Activated CD8-positive, alpha-beta memory T cell treated with anti-CD3 and anti-CD28 coated beads, Interleukin-2, amount 50 U/mL, for 48 hours (primary cell): ENCODE measurements at places on chromosomes 3 and 15.

GRCh38 chr3:196660381-196661166, 21.1 kb downstream of the NRROS start:
- DNase-seq, result no peak

DNA sequence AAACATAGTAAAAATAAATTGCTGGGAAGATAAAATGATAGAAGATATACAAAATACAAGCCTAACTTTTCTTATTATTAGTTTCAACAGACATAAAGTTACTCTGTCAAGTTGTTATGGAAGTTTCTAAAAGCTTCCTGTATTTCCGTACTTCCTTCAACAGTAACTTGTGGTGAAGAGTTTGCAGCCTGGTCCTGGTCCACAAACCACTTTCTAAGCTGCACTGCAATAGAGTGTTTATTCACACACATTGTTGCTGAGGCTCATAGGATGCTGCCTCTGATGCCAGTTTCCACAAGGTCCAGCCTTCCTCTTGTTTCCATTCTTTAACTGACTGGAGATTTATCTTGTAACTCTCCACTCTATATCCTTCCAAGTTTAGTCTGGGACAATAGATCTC, 39.4 kb upstream of the KY start:
- no peak for DNase-seq

DNA sequence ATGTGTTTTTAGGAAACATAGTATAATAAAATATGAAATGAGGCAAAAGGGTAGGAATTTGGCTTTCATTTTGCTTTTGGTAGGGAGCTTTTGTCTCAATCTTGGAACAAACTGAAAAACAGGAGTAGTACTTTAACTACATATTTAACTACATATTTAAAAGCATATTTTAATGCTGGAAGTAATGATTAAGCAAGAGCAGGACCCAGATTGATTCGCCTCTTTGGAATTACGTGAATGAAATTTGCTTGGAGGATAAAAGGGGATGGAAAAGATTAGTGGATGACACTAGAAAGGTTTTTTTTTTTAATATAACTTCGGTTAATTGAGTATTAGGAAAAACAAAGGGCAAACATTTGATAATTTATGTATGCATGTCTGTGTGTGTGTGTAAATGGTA, 11.2 kb upstream of the TMEM212 start:
- no peak for DNase-seq

DNA sequence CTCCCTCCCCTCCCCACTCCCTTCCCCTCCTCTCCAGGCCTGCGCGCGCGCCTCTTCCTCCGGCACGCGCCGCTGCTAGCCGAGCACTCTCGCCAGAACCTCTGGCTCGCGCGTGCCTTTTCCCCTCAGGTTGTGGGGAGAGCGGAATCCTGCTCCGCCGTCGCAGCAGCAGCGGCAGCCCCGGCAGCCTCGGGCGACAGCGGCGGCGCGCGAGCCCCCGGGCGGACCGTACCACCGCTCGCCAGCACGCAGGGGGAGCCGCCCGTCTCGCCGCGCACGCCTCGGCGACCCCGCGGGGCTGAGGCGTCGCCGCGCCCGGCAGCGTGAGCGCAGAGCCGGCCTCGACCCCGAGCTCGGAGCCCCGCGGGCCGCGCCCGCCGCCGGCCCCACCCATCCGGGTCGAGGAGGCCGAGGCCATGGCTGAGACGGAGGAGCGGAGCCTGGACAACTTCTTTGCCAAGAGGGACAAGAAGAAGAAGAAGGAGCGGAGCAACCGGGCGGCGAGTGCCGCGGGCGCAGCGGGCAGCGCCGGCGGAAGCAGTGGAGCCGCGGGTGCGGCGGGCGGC, at the start of gene CDV3:
CDV3 (plus strand) TSS at position 58 of the 566 bp plus-strand sequence; CDS start at position 417, 359 bp downstream.
- no peak for DNase-seq

- no peak for DNase-seq
Observed at GRCh38 chr3:139561959-139562676, 22.6 kb upstream of the RBP1 start.

- DNase-seq, result no peak
Observed at GRCh38 chr3:167773584-167773983, 38.1 kb downstream of the SERPINI1 start.

GRCh38 chr15:49815950-49816349, 195.1 kb downstream of the DTWD1 start:
- no peak for DNase-seq

DNA sequence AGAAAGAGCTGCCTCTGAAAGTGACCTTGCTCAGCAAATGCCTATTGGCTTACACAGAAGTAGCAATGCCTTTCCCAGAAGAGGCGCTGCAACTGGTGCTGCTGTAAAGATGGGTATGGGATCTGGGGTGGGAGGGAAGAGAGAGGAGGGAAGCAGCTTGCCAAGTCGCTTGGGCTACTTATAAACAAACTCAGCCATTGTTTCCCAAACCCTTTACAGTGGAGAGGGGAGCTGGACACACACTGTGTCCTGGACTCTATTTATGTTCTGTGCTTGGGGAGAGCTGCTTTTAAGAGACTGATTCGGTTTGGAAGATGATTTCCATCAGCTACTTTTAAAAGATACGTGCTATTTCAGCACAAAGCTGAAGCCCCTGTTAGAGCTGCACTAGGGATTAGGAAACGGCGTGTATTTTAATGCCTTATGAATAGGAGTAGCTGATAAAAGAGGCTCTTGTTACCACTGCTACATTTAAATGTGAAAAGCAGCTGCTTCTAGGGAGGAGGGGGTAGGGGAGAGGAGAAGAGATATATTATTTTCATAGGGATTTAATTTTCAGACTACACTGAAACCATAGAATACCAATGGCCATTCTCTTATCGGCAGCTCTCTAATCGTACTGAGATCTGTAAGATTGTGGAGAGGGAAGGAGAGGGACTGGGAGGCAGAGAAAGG, 440.6 kb downstream of the MCTP2 start:
- no peak for DNase-seq

- no peak for DNase-seq
Observed at GRCh38 chr3:123644358-123644757, 59.5 kb upstream of the HACD2 start.

GRCh38 chr3:7484636-7485035, 623.7 kb downstream of the GRM7 start:
- no peak for DNase-seq

- DNase-seq, result no peak
Observed at GRCh38 chr15:100686021-100686724, 83.8 kb downstream of the ASB7 start.

- no peak for DNase-seq
Observed at GRCh38 chr3:18557216-18557615, 132.1 kb upstream of the SATB1 start.

GRCh38 chr3:150761831-150762661, 923 bp downstream of the SIAH2 start:
- DNase-seq, result peak; percentile 77

DNA sequence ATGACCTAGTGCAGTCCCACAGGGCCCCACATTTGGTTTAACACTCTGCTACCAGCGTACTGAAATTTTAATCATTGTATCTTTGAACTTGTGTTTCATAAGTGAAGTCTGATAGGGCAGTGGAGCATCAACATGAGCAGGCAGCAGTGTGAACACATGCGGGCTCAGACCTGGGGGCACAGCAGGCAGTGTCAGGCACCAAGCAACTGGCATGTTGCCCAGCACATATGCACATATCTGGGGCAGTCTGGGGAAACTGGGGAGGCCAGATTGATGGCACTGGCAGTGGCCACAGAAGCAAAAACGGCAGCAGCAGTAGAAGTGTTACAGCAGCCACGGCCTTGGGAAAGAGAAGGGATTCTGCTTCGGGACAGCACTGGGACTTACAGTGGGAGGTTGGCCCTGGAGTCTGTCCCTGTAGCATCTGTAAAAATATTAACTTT, 353.9 kb upstream of the KCNMB2 start:
- no peak for DNase-seq

- DNase-seq, result no peak
Observed at GRCh38 chr3:152128356-152128755, 140.4 kb upstream of the MBNL1 start.

DNA sequence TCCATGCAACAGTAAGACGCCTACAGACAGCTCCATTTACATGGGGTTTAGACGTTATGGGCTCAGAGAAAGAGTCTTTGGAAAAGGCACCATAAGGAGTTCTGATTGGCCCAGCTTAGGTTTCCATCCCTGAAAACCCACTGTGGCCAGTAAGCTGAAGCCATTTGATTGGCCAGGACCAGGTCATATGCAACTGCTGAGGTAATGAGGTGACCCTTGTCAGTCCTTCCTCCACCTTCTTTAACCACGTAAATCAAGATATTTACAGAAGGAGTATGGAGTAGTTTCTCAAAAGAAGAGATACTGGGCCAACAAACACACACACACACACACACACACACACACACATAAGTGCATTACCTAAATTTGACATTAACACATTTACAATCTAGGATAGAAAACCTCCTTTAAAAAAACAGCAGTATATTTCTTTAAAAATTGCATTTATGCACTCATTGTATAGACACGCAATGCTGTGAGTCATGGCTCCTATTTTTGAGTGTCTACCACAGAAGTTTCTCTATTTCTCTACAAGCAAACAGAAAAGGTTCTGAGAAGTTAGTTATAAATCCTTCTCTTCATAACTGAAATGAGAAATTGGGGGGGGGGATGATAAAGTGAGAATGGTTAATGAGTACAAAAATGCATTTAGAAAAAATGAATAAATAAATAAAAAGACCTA, 16.3 kb upstream of the MB21D2 start:
- no peak for DNase-seq

GRCh38 chr3:188827103-188827502, 344.7 kb upstream of the TPRG1 start:
- no peak for DNase-seq

- no peak for DNase-seq
Observed at GRCh38 chr15:40352281-40352901, 1.6 kb downstream of the PHGR1 start.

- DNase-seq, result no peak
Observed at GRCh38 chr15:35043373-35044095, 41.6 kb downstream of the NANOGP8 start.

GRCh38 chr15:101427606-101428487, 61.7 kb downstream of the PCSK6 start:
- no peak for DNase-seq

DNA sequence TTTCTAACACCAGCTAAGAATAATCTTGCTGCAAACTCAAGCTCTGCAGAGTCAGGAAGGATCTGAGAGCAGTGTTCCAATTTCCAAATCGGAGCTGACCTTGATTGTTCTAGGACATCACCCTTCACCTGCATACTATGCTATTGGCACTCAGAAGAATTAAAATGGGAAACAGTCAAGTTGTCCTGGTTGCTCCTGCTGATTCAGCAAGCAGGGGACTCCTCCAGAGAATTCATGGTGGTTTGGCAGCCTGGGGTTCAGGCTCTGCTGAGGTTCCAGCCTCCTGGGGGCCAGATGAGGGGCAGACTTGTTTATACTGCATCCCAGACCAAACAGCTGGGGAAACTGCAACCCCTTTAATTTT, 213.7 kb upstream of the ADAMTS9 start:
- no peak for DNase-seq
